ENCODE measurements at places on chromosomes 6 and 20. TPM values are rescaled to one million over a fixed set of nuclear protein-coding genes. Genes with fewer than 3 reads are reported as not detected.

- no peak for DNase-seq
Measured at GRCh38 chr20:62043131-62043914, 22.4 kb downstream of the TAF4 start.

- no peak for DNase-seq
Measured at GRCh38 chr6:104716858-104717257, 142.9 kb downstream of the HACE1 start.

DNA sequence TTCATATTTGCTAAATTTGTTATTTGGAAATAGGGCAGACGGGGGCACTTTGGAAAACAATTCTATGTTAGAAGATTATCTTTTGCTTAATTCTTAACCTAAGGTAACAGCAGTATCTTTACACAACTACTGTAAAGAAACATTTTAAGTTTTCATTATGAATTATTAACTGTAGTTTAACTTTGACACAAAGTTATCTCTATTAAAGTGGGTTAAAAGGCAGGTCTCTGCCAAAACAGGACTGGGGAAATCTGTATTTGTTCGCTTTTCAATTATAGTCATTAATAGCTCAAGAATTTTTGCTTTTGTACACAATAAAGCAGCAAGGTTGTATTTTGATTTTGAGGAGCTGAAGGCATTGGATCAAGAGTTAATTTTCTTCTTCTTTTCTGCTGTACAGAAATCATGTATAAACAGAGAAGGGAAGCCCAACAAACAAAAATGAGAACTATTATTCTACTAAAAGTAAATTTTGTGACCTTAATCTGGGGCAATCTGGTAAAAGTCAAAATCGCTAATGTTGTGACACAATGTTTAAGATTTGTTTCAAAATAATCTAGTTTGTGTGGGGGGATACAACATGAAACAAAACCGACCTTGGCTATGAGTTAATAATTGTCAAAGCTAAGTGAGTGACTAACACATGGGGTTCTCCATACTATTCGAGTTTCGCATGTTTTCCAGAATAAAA, 2.9 kb downstream of the STAU1 start:
- DNase-seq = no peak

DNA sequence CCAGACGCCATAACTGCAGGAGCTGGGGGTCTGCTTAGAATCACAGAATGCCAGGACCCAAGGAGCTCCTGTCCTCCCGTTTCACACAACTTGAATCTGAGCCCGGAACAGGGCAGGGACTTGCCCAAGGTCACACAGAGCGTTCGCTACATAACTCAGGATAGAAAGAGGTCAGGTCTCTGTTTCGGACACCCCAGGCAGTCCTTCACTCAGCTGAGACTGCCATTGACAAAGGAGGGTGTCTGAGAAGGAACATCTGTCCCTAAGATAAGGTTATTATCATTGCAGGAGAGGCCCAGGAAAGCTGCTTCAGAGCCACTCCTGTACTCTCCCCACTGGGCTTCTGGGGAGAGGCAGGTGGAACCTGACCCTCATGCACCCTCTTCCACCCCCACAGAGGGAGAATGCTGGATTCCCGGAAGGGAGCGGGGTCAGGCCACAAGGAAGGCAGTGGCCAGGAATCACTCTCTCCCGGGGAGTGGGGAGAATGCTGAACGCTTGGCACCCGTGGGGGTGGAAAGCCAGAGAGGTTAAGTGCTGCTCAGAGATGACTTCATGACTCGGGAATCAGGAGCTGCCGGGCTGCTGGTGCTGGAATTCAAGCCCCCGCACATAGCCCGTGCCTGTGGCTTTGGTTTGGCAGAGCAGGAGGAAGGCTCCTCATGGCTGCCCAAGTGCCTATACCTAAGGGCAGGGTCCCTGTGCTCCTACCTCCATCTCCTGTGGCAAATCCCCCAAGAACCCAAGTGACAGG, 10.7 kb downstream of the SDC4 start:
- peak; percentile 73 for DNase-seq

DNA sequence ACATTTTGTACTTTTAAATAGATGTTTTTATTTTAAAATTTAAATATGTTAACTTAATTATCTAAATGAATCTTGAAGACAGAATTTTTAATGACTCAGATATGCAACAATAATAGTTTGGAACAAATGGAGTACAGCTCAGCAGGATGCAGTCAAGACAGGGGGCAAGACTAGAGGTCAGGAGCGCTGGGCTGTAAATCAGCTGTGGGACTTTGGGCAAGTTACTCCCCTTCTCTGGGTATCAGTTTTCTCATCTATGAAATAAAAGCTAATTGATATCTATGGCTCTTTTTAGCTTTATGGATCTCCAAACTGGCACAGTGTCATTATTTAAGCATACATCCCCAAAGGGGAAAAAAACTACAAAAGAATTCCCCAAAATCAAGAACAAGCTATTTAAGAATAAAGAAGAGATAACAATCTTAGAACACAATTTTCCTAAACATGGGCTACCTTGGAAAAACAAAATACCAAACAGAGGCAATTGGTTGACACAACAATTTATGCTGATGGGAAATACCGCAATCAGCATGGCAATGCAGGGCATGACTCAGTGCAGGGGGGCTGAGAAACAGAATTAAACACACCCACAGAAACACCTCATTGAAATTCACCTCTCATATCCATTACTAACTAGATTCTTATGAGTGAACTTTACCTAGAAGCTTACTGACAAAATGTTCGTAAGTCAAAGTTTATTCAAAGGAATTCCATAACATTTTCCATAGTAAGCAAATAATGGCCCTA, 188.2 kb downstream of the SIM1 start:
- DNase-seq = no peak

DNA sequence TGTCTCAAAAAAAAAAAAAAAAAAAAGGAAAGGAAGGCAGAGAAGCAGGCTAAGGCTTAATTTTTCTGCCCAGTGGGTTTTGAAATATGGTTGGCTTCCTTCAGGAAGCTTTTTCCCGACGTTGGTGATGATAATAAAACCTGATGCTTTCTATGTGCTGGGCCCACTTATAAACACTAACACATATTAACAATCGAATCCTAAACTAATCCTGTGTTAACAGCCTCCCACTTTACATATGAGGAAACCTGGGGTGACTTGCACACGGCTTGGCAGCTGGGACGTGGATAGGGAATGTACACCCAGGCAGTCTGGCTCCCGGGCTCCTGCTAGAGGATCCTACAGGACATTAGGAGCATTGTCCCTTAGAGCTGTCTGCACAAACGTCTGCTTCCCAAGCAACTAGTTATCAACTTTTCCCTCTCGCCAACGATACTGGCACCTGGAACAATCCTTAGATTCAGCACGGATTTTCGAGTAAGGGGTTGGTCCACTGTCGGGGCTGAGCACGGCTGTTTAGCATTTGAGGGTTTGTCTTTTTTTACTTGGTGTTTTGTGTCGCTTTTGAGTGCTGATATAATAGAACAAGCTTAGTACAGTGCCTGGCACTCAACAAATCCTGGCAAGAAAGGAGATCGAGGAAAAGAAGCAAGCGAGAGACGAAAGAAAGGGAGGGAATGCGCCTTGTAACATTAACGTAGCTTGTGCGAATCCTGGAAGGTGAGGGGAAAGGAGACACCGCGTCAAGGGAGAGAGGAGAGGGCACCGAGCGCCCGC, 622 bp upstream of the KIZ start:
- DNase-seq = peak; percentile 70

DNA sequence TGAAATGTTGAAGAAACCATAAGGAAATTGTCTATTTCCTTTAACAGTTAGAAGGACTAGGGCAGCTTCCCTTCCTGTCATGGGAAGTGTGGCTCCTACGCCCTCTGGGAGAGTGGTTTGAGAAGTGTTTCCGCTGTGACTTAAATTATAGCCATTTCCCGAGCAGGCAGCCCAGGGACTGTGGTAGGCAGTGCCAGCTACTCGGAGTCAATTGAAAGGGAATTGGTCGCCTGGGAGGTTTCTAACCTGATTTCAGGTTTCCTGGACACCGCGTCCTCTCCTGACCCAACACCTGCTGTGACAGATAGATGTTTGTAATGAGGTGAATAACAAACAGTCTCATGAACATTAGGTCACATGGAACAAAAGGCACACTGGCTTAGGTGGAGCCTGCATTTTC, 256.1 kb upstream of the PLCB4 start:
- DNase-seq = no peak

GRCh38 chr20:55333798-55334197, 671.5 kb downstream of the CBLN4 start:
- DNase-seq = no peak

- DNase-seq = no peak
Measured at GRCh38 chr20:62702895-62703852, 5.5 kb upstream of the NTSR1 start.

- DNase-seq = no peak
Measured at GRCh38 chr20:49587111-49587570, 19.2 kb upstream of the PTGIS start.

GRCh38 chr20:22248051-22248667, 336.2 kb downstream of the FOXA2 start:
- DNase-seq = no peak

DNA sequence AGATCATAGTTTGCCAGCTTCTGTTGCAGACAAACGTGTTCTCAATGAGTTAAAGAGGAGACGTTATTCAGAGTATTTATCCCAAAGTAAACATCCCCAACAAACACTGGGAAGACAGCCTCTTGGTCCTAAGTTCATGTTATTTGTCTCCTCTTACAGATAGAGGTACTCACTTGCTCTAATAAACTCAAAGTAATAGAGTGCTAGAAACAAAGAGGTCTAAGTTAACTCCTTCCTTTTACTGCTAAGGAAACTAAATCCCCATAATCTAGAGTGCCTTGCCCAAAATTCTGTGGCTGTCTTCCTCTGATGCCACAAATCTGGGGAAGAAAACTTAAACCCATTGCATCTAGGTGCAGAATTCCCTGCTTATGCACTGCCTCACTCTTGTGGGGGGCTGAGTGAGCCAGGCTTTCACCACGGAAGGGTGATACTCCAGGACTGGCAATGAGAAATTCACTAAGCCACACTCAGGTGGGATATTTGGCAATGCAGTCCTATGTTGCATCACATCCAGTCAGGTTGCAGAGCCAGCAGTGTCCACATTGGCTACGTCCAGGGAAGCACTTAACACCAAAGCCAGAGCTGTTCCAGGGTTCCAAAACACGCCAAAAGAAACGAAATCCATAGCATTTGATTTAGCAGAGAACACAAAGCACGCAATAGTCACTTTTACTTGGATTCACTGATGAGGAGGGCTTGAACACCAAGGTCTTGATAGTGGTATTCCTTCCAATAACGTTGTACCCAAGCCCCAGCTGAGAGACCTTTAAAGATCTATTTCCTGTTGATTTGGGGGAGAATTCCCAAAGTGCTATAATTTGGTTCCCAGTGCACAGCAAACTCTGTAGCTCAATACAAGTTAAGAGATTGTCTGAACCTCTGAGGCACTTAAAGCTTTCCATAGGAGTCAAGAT, 81.0 kb upstream of the FOXQ1 start:
- DNase-seq = no peak

DNA sequence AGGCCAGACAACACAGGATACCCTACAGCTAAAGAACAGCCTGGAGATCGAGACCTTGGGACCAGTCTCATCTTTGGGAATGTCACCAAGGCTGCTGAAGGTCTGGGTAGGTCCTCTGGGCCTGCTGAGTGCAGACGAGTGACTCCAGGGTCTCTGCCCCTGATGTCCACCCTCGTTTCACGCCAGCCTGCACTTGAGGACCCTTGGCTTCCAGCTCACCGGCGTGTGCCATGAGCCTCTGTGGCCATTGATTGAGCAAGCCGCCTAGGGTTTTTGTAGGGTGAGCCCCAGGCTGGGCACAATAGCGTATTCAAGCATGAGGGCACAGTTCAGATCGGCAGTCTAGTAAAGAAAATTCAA, 4.3 kb downstream of the BPHL start:
- DNase-seq = no peak

DNA sequence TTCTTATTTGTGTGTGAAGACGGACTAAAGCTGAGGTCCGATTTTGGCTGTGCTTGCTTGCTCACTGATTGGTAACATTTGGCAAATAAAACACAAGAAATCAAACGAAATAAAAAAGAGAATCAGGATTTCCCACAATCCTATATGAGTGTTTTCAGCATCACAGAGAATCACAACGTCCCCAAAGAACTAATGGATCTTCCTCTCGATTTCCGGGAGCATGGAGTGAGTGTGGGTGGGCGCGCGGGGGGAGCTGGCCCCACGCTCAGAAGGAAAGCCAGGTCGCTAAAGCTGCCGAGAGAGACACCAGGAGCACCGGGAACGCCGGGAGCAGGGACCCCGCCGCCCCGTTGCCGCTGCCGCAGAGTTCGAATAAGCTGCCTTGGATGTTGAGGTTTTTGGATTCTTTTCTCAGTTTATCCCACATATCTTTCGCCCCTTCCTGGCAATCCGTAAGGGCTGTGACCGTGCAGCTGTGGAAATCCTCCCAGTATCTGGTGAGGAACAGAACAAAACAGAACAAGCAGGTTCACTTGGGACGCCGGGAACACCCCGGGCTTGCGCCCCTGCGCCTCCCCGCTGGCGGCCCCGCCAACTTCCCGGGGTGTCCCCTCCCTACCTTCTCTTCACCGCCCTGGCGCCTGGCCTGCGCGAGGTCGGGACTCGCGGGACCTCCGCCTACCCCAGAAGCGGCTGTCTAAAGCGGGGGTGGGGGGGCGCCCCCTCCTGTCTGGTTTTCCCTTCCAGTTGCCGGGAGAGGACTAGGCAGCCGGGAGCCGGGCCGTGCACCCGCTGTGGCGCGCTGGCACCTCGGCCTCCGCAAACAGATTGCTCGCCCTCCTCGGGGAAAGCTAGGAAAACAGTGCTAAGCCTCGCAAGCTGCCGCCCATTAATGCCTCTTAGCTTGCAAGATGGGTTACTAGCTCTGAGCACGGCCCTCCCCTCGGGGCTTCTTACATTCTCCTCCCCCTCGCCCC, 7.7 kb downstream of the NRN1 start:
- no peak for DNase-seq

- no peak for DNase-seq
Measured at GRCh38 chr6:85747666-85748065, 105.0 kb upstream of the SYNCRIP start.

ANKRD66 gene
- total RNA-seq = not detected

KCNK5 gene
- 0.07 TPM for total RNA-seq

KHDC1L gene
- not detected for total RNA-seq

OARD1 gene
- total RNA-seq = 20.2 TPM

Measured in gastrocnemius medialis (tissue), 4 donors.